Activated CD8-positive, alpha-beta memory T cell treated with anti-CD3 and anti-CD28 coated beads for 36 hours (primary cell): ENCODE measurements at places on chromosomes 1 and 21. TPM values are rescaled to one million over a fixed set of nuclear protein-coding genes. Genes with fewer than 3 reads are reported as not detected.

The ILDR2 gene
- 4.9 TPM for total RNA-seq

The OR2L2 gene
- 0.06 TPM for total RNA-seq

The SLC9C2 gene
- total RNA-seq: not detected

The KLHDC8A gene
- not detected for total RNA-seq

The RAP1GAP gene
- 0.42 TPM for total RNA-seq

The GUCA2B gene
- total RNA-seq: not detected

The CTSK gene
- total RNA-seq: 1.9 TPM

The DENND2C gene
- total RNA-seq: 0.55 TPM

The VANGL1 gene
- total RNA-seq: 2.2 TPM

The TTC24 gene
- total RNA-seq: 10.7 TPM

The PBX1 gene
- not detected for total RNA-seq

The POGK gene
- 66.9 TPM for total RNA-seq

The TNFSF18 gene
- total RNA-seq: not detected

The OTUD3 gene
- 7.3 TPM for total RNA-seq

The MAB21L3 gene
- total RNA-seq: not detected

The SPAG17 gene
- not detected for total RNA-seq

The ATAD3C gene
- 1.3 TPM for total RNA-seq

The CATSPER4 gene
- total RNA-seq: not detected
